ENCODE measurements at places on chromosomes 7 and 10.

GRCh38 chr10:23630885-23631284 lies 192.0 kb downstream of the OTUD1 start:
- peak; percentile 24 for DNase-seq

- DNase-seq, result no peak
Observed at GRCh38 chr7:5337047-5337446, 54.3 kb downstream of the SLC29A4 start.

GRCh38 chr10:119644994-119645393 lies 6.2 kb upstream of the BAG3 start:
- no peak for DNase-seq

- DNase-seq, result no peak
Observed at GRCh38 chr10:51934373-51934772, 235.0 kb upstream of the CSTF2T start.

DNA sequence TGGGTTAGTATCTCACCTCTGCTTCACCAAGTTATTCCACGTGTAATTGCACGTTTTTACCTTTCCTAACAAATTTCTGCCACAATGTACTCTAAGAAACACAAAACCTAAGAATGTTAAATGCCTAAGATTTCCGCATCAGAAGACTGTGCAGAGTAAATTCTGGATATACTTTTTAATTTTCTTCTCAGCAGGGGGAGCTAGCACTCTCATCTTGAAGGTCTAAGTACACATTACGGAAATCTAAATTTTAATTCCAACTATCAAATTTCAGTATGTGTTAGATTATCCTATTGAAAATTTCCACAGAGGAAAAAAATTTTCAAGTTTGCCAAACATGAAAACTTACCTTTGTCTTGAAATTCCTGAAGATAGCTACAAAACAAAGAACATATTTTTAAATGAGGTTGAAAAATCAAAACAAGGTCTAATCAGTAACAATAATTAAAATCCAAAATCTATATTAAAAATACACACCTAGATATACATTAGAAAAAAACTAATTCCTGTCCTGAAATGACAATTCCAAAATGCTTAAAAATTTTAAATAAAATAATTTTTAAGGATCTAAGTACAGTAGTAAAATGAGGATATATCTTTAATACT lies 10.5 kb downstream of the SKAP2 start:
- DNase-seq, result peak; percentile 45

DNA sequence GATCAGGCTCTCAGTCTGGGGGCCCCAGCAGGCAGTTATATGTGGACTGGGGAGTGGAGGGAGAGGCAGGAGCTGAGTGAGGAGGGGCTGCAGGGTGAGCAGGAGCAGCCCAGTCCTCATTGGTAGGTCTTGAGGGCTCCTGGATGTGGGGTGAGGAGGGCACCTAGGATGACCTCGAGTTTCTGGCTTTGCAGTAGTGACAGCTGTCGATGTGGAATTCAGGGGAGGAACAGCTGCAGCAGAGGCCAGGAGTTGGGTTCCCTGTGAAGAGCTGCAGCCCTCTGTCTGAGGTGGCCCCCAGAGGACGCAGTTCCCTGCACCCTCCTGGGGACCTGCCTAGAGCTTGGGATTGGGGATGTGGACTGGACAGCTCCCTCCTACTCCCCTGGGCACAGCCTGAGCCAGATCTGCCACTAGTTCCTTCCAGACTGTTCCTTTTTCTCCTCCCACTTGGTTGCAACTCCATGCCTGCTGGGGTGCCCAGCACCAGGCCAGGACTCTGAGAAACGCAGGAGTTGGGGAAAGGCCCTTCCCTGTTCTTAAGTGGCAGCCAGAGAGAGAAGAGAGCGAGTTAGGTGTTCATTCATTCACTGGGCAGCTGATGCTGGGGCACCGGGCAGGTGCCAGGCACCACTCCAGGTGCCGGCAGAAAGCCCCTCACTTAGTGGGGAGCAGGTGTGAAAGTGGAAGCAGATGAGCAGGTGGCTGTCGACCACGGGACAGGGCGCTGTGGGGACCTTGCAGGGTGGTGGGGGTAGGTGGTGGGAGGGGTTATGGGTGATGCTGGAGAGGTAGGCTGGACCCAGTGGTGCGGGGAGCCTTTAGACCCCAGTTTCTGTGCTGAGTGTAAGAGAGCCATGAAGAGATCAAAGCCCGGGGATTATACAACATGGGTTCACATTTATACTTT lies 57.9 kb downstream of the PRF1 start:
- no peak for DNase-seq

GRCh38 chr10:95767884-95768556 lies 12.1 kb downstream of the ENTPD1 start:
- DNase-seq, result no peak

DNA sequence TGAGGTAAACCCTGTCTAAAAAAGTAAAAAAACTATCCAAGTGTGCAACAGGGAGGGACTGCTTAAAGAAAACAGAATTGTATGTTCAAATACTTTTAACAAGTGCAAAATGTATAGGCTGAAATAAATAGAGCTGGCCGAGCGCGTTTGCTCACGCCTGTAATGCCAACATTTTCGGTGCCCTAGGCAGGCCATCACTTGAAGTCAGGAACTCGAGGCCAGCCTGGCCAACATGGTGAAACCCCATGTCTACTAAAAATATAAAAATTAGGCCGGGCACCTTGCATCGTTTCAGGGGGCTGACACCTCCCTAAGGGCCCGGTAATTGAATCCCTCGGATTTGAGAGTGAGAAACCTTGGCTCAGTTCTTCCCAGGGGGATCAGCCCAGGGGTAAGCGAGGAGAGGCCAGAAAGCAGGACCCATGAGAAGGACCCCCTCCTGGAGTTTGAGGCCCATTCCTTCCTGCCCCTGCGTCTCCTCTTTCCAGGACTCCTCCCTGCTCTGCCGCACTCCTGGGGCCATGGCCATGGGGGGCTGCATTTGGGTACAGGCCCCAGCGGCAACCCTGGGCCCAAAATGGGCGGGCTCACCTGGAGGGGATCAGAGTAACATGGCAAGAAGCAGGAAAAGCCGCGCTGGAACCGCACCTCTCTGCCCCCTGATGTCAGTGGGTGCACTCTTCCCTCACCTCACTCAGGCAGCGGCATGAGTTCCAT lies 75.5 kb upstream of the TMEM248 start:
- no peak for DNase-seq

DNA sequence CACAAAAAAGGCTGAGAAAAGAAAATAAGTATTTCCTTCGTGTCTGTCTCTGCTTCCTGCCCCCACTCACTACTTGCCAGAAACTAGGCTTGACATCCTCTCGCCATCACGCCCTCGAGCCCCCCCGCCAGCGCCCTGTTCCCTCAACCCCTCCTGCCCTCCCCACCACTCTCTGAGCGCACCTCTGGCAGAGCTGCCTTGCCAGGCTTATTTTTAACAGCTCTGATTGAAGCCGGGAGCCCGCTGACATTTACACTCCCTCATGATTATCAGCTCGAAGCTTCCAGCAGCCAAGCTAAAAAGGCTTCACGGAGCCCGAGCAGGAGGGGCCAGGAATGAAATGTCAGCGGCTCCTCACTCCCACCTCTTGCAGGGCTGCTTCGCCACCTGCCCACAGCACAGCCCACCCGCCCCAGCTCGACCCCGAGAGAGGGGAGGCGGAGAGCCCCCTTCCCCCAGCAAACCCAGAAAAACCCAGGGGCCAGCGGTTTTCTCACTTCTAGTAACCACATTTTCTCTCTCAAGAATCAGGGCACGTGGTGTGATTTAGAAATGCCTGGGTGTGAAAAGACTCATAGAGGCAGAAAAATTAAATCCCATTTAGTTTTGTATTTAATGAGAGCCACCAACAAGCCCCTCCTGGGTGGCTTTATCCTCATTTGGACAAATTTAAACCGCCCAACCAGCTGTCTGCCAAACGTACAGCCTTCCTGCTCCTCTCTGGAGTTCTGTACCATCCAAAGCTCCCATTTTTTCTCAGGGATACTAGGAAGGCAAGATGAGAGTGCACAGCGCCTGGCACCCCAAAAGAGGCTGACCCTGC lies 89.3 kb downstream of the SLIT1 start:
- no peak for DNase-seq

DNA sequence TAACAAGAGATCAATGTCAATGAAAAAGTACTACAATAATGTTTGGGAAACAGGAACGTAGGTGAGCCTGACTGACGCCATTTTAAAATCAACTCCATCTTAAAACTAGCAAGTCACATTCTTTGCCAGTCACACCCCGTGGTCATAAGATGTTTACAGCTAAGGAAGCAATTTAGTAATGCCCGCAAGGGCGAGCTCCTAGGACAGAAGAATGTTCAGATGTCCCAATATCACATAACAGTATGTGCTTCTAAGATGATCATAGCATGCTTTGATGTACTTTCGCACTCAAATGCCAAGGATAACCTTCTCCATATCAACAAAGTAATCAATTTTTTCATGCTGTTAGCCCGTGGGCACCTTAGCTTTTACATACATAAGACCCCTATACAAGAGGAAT lies 113.8 kb upstream of the EGFR start:
- DNase-seq, result no peak

DNA sequence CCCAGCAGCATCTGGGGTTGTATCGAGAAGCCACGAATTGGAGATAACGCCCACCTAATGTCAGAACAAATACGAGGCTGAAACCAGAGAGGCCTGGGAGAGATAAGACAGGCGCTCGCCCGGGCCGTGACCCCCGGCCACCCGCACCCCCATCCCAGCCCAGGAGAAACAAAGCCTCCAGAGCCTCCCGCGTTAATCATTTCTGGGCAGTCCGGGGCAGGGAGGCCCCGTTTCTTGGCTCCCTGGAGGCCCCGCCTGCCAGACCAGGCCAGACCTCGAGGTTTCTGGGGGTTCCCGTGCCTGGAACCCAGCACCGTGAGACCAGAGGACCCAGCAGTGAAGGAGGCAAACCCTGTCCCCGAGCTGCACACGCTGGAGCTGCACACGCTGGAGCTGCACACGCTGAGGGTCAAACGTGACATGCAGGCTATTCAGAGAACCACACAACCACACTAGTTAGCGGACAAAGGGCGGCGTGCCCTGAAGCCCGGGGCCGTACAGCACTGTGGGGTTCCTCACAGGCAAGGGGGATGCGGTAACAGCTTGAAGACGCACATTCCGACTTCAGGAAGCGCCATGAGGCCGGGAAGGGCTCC lies 53.4 kb downstream of the FOXL3 start:
- no peak for DNase-seq

GRCh38 chr7:38040831-38041230 lies 120.4 kb downstream of the EPDR1 start:
- DNase-seq, result peak; percentile 13

- DNase-seq, result no peak
Observed at GRCh38 chr7:63067897-63068585, 930.6 kb upstream of the ZNF722 start.

GRCh38 chr10:12590675-12591659 lies 241.6 kb downstream of the CAMK1D start:
- no peak for DNase-seq

DNA sequence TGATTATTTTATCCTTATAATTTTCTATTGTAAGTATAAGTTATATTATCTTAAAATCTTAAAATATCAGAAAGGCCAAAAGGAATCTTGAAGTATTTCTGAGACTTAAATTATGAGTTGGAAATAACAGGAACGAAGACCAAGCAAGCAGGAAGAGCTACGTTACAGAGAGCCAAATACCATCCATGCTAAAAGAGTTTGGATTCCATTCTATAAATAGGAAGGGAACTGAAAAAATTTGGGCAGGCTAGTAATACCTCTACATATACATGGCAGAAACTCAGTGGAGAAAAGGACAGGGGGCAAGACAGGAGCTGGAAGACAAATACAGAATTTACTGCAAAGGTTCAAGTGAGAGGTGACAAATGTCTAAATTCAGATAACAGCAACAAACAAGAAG lies 16.7 kb downstream of the ITGB1 start:
- no peak for DNase-seq

DNA sequence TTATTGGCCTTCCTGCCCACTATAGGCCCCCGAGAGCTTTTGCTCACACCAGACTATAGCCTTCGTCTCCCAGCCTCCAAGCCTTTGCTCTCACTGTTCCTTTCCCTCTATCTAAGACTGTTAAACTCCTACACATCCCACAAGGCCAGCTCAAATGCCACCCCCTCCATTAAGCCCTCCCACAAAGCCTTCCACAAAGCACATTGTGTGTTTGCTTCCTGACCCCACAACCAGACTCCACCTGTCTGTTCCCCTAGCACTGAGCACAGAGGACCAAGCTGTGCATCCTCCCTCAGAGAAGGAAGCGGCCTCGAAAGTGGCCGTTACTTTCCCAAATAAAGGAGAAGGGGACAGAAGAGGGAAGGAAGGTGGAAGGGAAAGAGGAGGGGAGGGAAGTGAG lies 1.3 kb downstream of the LOXL4 start:
- no peak for DNase-seq

DNA sequence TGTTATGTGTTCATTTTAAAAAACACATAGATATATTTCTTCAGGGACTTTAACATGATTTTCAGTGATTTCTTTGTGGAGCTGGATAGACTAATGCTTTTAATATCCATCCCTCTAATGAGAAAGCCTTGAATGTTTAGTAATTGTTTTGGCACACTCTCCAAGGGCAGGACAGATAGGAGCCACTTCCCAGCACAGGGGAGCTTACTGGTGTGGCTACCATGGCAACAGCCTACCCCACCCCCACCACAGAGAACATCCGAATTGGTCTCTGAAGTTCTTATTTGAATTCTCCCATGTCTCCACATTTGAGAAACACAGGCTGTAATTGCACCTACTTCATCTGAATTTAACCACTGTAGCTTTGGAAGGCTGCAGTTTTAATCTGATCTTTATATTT lies 87.7 kb downstream of the PRKG1 start:
- DNase-seq, result peak; percentile 33

DNA sequence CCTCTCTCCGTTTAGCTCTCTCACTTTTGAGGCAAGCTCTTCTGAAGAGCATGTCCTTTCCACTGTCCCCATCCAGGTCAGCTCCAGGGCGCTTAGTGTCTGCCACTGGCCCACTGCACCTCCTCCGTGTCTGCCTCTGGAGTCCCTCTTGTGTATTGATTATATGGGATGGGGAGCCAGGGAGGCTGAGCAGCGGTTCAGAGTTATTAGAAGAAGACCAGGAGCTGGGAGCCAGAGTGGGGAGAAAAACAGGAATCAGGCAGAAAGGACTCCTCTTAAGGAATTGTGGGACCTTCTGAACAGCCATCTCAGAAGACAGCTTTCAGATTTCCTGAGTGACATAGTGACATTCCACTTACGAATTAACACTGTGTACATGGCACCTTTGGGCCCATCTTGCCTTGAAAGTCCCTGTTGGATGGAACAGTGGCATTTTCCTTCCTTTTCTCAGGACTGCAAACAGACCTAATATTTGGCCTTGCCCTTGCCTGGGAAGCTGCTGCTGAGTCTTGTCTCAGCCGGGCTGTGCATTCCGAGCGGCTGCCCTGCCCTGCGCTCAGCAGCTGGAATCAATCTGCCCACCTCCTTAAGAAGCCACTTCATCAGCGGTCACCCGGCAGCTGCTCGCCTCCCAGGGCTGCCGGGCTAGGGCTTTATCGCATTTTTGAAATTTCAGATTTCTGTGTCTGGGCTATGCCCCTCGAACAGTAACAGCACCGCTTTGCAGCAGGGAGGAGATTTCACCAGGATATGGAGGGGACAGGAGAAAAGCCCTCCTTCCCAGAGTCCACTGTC lies 81.1 kb upstream of the PRKG1 start:
- DNase-seq, result peak; percentile 81

- DNase-seq, result peak; percentile 19
Observed at GRCh38 chr7:81929386-81929785, 159.5 kb upstream of the HGF start.

- DNase-seq, result peak; percentile 40
Observed at GRCh38 chr10:92880233-92880861, 32.0 kb downstream of the EXOC6 start.
